Stimulated activated CD8-positive, alpha-beta memory T cell treated with anti-CD3 and anti-CD28 coated beads, Interleukin-15, amount 100 ng/mL, for 24 hours (primary cell): ENCODE measurements at places on chromosomes 1 and 21.

DNA sequence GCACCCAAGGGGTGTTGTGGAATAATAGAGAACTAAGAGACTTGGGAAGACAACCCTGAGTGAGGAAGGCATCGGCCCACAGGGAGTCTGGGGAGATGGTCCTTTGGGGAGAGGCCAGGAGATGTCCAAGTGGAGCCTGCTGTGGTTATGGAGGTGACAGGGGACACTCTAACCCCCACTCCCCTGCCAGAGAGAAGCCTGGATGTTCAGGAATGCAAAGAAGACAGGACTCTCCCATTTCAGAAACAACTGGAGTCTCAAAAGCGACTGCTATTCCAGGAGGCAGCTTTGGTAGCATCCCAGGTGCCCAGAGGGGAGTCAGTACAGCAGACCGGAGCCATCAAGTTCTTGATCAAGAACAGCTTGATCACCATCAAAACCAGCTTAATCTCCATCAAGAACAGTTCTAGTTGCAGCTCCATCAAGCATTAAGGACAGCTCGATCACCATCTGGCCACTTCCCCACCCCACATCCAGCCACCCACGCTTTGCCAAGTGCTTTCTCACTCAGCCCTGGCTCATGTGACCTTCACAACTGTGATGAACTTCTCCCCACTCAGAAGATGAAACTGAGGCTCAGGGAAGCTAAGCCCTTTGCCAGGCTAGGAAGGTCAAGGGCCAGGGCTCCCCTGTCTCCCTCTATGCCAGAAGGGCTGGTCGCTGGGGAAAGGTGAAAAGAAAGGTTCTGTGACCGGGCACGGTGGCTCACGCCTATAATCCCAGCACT, 743 bp downstream of the CD52 start:
- no peak for DNase-seq

- DNase-seq, result no peak
Measured at GRCh38 chr1:29255134-29255666, 18.9 kb downstream of the PTPRU start.

GRCh38 chr1:109632671-109633346, 13.2 kb downstream of the AMPD2 start:
- DNase-seq, result no peak

DNA sequence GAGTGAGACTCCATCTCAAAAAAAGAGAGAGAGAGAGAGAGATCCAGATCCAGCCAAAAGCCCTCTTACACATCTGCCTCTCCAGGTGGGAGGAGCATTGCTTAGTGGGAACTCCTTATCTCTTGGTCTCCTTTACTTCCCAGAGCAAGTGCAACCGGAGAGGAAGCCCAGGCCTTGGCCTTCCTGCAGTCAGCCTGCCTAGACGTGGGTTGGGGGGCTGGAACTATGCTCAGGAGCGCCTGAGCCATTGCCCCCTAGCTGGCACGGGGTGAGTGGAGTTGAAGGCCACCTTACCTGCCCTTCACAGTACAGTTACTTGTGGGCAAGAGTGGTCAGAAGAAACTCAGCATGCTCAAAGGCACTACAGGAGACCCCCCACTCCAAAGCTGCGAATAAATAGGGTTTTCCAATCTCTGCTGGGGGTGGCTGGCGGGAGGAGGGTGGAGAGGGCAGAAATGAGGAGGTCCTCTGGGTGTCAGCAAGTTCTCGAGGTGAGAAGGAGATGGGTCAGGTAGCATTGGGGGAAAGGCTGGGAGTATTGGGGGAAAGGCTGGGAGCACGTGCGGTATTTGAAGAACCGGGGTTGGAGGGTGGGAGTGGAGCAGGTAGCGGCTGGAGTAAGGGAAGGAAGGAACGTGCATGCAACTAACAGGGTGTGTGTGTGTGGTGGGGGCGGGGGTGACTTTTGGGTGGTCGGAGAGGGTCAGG, 4.7 kb upstream of the DMBX1 start:
- DNase-seq, result no peak

- DNase-seq, result no peak
Measured at GRCh38 chr1:29584776-29585175, 348.5 kb downstream of the PTPRU start.

GRCh38 chr1:25257196-25257595, 9.9 kb upstream of the RSRP1 start:
- no peak for DNase-seq

DNA sequence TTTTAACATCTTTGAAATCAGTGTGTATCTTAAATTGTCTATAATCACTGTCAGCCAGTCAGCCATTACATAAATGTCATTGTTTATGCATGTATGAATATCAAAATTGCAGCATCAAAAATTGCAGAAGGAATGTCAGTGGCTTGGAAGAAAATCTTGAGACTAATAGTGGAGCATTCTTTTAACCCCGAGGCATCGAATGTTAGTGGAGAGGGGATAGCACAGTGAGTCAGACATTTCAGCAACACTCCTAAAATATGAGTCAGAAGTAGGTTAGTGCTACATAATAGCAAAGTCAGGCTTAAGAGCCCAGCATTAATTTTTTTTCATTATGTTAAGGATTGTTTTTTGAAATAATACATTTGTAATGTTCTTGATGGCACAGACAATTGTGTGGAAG, 45.5 kb downstream of the SNRPE start:
- DNase-seq, result no peak

- no peak for DNase-seq
Measured at GRCh38 chr1:223249854-223250631, 107.0 kb upstream of the TLR5 start.

- no peak for DNase-seq
Measured at GRCh38 chr1:185500001-185500626, 183.1 kb upstream of the IVNS1ABP start.

DNA sequence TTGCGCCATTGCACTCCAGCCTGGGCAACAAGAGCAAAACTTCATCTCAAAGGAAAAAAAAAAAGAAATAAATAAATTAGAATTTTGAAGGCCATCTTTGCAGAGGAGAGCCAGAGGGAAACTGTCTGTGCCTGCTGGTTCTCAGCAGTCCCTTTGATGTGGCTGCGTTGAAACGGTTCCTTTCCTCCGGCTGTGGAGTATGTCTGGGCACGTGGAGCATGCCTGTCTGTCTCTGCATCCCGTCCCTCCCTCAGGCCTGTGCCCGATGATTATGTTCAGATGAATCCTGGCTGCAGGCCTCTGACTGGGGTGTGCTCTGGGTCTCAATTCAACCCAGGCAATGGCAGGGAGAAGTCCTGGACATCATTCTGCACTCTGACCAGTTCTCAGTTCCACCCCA, 33.4 kb downstream of the KIAA1614 start:
- no peak for DNase-seq

GRCh38 chr1:247358920-247359319, 27.3 kb upstream of the ZNF496 start:
- DNase-seq, result no peak

DNA sequence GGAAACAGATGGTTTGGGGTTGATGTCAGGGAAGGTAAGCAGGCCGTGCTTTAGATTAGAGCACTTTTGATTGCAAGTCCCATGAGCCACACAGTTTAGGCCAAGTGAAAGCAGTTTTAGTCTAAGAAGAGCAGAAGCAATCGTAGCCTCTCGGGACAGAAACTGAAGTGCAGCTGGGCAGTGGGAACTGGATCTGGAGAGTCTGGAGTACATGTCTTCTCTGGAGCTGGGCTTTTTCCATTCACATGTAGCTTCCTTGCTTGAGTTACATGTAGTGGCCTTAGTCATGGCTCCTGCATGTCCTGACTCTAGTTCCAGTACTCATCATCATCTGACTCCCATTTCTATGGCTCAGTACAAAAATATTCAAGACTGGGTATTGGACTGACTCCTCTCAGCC, 16.7 kb downstream of the CAMTA1 start:
- no peak for DNase-seq

- no peak for DNase-seq
Measured at GRCh38 chr1:92488416-92488815, 1.7 kb upstream of the GFI1 start.

GRCh38 chr1:227890451-227891222, 57.1 kb downstream of the WNT9A start:
- no peak for DNase-seq

DNA sequence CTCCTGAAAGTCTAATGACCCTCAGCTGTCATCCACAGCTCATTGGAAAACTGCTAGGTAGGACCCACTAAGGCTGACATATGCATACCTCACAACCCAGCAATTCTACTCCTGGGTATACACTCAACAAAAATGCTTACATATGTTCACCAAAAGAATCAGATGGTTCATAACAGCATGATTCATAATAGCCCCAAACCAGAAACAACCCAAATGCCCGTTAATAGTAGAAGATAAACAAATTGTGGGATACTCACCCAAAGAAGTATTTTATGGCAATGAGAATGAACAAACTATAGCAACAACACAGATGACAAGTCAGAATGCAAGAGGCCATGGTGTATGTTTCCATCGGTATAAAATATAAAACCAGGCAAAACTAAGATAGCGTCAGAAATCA, 124.6 kb downstream of the HLCS start:
- no peak for DNase-seq

DNA sequence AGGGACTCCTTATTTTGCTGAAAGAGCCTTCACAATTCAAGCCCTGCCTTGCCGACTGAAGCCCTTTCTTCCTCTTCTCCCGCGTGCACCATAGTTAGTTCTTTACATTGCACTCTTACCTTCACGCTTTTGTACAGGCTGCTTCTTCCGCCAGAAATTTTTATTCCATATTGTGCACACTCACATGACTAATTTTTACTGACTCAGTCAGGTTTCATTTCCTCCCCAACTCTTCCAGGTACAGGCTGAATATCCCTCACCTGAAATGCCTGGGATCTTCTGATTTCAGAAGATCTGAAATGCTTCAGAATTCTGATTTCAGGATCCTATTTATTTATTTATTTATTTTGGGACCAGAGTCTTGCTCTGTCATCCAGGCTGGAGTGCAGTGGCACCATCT, 172.8 kb downstream of the ZNF281 start:
- DNase-seq, result no peak
